Cortex of kidney (tissue), 1 donor: ENCODE measurements at places on chromosomes 5 and 9.

GRCh38 chr5:166710271-166710670 is 1581.2 kb upstream of the WWC1 start:
- DNase-seq: no peak

- DNase-seq: no peak
Observed at GRCh38 chr5:151264113-151264512, 11.1 kb downstream of the GM2A start.

GRCh38 chr9:128011071-128011817 is 30.5 kb upstream of the EEIG1 start:
- no peak for DNase-seq

DNA sequence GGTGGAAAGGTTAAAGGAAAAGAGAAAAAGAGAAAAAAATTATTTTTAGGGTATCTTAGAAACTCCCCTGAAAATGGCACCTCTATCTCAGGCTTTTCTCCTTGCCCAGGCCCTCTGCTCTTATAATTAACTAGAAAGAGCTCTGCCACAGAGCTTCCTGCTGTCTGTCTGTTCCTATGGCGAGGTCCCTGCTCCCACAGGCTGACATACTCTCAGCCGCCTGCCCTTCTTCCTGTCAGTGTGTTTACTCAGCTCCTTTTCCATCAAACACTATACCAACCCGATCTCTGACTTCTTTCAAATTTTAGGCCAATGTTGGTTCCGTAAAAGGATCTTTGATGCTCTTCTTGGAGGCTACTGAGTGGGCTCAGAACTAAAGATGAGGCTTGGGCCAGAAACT is 482.6 kb downstream of the DMAC1 start:
- DNase-seq: no peak

DNA sequence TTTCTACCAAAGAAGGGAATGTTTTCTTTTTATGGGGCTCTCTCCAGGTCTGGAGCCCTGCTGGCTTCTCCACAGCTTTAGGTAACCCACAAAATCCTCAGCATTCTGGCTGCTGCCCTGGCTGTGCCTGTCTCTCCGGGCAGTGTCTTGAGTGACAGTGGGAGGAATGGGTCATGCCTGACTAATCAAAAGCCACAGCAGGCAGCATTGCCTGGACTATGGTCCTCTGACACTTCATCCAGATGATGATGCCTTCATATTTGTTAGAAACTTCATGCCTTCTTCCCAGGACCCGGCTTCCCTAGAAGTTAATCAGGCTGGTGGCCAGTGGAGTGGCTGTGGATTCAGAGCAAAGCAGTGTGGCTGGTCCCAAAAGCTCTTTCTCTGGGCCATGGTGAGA is 32.2 kb upstream of the TGFBI start:
- no peak for DNase-seq

DNA sequence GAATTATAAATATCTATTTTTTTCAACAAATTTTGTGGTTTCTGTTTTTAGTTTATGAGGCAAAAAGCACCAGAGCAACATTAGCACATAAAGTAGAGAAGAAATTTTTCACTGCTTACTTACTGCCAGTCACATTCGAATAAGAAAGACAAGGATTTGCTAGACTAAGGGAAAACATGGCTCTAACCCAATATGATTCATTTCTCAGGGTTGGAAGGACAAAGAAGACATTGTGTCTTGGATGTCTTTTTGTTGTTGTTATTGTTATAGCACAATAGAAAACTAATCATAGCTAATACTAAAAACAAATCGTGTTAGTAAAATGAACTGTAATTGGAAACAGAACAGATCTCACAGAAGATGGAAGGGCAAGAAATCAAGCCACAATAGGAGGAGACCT is 90.9 kb upstream of the SLCO6A1 start:
- DNase-seq: no peak

DNA sequence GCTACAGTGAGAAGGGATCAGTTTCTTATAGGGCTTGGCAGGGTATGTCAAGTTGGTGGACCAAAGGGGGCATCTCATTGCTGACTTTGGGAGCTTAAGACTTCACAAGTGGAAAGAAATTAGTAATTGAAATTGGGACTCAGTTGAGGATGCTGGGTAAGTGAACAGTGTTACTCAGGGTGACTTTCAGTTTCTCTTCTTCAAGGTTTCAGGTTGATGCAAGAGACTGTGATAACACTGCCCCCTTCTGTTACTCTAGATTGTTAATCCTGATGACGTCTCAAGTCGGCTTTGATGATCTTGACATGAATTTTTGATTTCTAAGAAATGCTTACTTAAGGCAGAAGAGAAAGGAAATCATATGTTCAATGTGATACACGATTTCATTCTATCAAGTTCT is 21.3 kb downstream of the KCTD16 start:
- DNase-seq: no peak

GRCh38 chr5:107968406-107968843 is 297.7 kb upstream of the EFNA5 start:
- DNase-seq: no peak

- no peak for DNase-seq
Observed at GRCh38 chr5:64384765-64385164, 121.0 kb upstream of the RGS7BP start.

- DNase-seq: no peak
Observed at GRCh38 chr9:127334725-127335124, 62.2 kb upstream of the SLC2A8 start.

- no peak for DNase-seq
Observed at GRCh38 chr5:24703934-24704333, 59.2 kb upstream of the CDH10 start.
